ENCODE measurements at places on chromosomes 3 and 15.

DNA sequence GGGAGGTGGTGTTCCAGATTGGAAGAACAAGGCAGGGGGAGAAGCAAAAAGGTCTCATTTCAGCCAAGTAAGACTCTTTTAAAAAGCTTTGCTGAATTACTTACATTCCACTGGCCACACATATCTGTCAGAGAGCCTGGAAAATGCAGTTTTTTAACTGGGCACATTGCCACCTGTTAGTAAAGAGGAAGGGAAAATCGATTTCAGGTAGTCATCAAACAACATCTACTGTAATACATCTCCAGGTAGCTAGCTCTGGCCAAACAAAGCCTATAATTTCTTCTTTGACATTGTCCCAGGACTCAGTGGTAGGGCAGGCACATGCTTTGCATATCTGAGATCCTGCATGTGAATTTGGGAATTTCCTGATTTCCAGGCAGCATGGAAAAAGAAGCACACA lies 480.7 kb upstream of the SUCLG2 start:
- DNase-seq = no peak

DNA sequence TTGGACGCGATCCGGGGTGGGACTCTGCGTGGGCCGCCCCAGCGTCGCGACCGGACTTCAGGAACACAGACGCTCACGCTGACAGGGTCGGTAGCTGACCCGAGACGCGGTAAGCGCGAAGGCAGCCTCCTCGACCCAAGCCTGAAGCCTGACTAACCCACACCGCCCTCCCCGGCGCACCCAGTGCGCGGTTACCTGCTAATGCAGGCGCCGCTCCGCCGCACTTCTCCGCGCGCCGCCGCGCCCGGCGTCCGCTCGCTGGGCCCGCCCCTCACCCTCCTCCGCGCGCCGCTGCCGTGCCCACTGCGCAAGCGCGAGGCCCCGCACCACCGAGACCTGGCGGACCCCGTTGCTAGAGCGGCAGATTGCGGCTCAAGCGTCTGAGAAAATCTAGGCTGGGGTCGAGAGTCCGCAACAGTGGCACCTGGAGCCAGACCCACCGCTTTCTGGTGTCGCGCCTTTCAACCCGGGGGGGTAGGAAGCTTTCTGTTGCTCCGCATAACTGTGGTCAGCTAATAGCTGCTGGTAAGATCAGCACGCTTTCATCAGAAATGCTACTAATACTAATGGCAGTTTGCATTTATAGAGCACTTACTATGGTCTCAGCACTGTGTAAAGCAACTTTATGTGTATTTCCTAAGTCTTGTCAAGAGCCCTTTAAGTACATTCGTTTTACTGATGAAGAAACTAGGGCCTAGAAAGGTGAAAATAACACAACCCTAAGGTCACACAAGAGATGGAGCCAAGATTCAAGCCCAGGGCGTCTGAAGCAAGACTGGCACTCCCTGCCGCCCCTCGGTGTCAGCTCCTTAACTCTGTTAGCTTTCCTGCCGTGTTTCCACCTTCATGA lies at the start of gene TBCCD1:
TBCCD1 (minus strand) TSS at position 268 of the 850 bp plus-strand sequence. CDS start 3,010 bp downstream, outside the sequence.
- peak; percentile 81 for DNase-seq

DNA sequence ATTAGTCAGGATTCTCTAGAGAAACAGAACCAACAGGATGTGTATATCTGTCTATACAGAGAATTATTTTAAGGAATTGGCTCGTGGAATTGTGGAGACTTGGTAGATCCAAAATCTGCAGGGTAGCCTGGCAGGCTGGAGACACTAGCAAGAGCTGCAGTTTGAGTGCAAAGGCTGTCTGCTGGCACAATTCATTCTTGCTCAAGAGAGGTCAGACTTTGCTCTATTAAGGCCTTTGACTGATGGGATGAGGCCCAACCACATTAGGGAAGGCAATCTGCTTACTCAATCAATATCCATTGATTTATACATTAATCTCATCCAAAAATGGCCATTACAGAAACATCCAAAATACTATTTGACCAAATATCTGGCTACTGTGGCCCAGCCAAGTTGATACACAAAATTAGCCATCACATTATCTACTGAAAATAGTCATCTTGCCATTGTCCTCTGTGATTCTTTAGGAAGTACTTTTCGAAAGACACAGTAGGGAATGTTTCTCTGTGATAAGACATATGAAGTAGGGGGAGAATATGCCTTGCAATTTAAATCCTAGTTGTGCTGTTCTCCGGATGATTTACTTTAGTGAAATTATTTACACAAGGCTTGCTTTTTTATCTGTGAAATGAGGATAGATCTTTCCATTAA lies 873.8 kb downstream of the ROBO2 start:
- no peak for DNase-seq

GRCh38 chr3:127087441-127087840 lies 104.5 kb downstream of the PLXNA1 start:
- DNase-seq = no peak

DNA sequence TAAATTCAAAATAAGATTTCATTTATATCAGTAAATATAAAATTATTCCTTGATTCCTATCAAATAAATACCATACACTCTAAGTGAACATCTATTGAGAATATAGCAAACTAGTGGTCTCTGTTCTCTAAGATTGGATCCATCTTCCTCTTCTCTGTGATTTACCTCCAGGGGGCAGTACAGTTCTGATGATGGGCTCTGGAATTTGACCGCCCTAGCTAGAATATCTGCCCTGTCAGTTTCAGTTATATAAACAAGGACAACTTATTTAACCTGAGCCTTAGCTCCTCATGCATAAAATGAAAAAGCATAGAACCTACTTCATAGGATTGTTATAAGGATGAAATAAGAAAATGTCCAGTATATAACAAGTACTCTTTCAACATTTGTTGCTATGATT lies 171.1 kb upstream of the CCDC54 start:
- no peak for DNase-seq

GRCh38 chr3:167840247-167840646 lies 104.7 kb downstream of the SERPINI1 start:
- no peak for DNase-seq

DNA sequence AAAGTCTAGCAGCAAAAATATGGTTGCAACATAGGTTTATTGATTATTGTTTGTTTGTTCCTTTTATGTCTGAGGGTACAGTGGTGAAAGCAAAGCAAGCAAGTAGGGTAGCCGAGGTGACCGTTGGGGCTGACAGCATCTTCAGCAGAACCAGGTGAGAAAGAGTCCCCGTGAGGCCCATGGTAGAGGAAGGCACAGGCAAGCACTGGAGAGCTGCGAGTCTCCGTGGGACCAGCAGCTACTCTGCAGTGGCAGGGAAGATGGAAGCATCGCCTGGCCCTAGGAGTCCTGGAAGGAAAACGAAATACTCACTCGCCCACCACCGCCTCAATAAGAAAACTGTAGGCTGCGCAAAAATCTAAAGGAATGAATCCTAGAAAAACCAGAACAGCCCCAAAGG lies 25.3 kb upstream of the GABRA5 start:
- DNase-seq = no peak

DNA sequence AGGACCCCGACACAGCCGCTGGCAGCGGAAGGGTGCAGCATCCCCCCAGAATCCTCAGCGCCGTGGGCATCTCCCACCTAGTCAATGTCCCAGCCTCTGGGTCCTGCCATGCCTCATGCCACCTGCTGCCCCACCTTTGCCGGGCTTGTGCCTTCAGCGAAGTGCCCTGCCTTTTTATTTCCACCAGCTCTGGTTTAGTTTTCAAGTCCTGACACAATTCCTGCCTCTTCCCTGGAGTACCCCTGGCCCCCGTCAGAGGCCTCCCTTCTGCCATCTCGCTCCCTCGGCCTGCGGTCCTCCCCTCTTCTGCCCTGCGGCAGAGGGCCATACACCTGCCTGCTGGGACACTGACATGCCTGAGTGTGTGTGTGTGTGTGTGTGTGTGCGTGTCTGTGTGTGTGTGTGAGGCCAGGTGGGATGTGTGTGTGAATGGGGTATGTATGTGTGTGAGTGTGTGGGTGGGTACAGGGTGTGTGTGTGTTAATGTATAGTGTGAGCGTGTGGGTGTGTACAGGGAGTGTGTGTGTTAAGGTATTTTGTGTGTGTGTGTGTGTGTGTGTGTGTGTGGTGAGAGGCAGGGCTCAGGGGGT lies 129.9 kb downstream of the SMAD6 start:
- DNase-seq = no peak

GRCh38 chr15:25784876-25785640 lies 78.1 kb downstream of the ATP10A start:
- DNase-seq = no peak

GRCh38 chr3:197547306-197548011 lies 8.3 kb downstream of the BDH1 start:
- DNase-seq = no peak

GRCh38 chr15:33396475-33396874 lies 85.7 kb downstream of the RYR3 start:
- DNase-seq = no peak

DNA sequence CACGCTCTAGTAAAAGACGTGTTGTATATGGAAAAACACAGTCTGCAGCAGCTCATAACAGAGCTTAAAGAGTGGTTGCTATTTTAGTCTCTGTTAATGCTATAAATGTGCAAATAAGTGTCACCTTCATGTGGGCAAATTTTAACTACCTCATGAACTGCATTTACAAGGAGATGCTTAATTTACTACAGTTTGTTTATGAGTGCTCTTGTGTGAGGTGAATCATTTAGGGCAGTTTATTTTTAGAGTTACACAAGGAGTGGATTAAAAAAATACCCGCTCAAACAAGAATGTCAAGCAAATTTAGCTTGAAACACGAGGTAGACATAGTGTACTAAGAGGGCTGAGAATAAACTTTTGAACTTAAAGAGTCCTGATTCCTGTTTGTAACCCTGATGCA lies 579.0 kb downstream of the MFSD1 start:
- no peak for DNase-seq

All from SW 1271 (cell line).